T-helper 9 cell (primary cell): ENCODE measurements at places on chromosomes 5 and 9.

DNA sequence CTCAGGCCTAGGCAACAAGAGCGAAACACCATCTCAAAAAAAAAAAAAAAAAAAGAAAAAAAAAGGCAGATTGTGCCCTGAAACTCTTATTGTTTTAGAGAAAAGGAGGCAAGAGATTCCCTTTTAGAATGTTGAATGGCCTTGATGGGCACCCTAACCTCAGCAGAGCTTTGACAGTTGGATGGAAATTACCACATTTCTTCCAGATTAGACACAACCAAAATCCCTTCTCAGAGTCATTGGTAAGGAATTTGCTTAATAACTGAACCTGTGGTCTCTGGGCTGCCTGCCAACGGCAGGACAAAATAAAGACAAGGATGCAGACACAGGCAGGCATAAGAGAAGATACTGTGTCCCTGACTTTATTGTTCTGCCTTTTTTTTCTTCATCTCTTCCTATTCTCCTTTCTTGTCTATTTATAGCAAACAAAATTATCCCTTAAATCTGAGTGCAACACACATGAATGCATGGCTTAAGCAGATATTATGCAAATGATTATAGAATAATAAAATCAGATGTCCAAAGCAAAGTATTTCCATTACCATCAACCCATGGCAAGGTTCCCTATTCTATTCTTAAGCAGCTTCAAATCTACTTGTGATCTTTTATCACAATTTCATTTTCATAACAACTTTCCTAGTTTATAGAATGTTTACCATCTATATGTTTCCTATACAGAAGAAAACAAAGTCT lies 37.3 kb upstream of the TRIO start:
- no peak for DNase-seq

GRCh38 chr9:8599937-8600336 lies 800.4 kb upstream of the DMAC1 start:
- no peak for DNase-seq

GRCh38 chr9:22483528-22484070 lies 37.0 kb downstream of the DMRTA1 start:
- DNase-seq = no peak

- DNase-seq = no peak
Observed at GRCh38 chr5:172855597-172856292, 21.7 kb downstream of the ERGIC1 start.

GRCh38 chr5:170181902-170182301 lies 50.9 kb upstream of the C5orf58 start:
- DNase-seq = no peak

DNA sequence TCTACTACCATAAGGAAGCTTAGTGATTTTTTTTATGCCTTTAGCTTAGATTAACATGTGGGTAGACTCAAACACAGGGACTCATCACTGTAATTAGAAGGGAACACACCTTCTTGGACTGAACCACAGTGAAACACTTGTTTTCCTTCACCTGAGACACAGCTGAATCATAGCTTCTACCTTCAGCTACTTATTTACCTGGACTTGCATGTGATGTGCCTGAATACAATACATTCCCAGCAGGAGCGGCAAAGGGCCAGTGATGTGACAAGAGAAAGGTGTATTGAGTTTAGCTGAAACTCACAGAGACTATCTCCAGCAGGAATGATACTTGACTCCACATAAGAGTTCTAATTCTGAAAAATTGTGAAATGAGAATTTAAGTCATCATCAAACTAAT lies 37.8 kb downstream of the GRAMD2B start:
- no peak for DNase-seq
